Kasumi-1 (cell line): ENCODE measurements at places on chromosomes 4 and X.

GRCh38 chr4:36439556-36439955 is 158.1 kb downstream of the DTHD1 start:
- DNase-seq: no peak

DNA sequence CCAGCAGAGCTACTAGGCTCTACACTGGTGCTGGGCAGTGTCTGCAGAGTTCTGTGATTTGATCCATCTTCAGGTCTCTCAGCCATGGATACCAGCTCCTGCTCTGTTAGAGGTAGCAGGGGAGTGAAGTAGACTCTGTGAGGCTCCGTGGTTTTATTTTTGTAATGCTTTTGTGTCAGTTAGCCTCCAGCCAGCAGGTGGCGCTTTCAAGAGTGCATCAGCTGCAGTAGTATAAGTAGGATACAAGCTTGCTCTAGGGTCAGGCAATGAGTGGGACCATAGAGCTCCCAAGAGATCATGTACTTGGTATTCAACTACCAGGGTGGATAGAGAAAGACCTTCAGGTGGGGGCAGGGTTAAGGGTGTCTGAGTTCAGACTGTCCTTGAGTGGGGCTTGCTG is 362.5 kb upstream of the TRAM1L1 start:
- DNase-seq: no peak

GRCh38 chr4:174707051-174707676 is 121.9 kb downstream of the GLRA3 start:
- DNase-seq: no peak

GRCh38 chr4:20639346-20639745 is 60.9 kb upstream of the PACRGL start:
- DNase-seq: no peak

DNA sequence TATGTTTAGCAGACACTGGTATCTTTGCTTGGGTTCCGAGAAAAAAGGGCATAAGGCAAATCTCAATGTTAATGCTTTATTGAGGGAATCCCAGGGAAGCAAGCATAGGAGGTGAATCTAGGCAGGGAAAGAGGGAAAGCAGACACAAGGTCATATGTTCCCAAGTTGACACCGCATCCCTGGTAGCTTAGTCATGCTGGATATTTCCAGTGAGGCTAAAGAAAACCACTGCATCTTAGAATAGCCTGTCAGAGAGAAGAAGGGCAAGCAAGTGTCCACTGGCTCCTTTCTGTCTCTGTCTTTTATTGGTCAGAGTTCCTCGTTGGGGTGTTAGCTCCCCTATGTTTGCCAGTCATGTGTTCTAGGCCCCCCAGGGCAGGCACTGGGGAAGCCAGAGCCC is 104.7 kb downstream of the NKX6-1 start:
- no peak for DNase-seq

DNA sequence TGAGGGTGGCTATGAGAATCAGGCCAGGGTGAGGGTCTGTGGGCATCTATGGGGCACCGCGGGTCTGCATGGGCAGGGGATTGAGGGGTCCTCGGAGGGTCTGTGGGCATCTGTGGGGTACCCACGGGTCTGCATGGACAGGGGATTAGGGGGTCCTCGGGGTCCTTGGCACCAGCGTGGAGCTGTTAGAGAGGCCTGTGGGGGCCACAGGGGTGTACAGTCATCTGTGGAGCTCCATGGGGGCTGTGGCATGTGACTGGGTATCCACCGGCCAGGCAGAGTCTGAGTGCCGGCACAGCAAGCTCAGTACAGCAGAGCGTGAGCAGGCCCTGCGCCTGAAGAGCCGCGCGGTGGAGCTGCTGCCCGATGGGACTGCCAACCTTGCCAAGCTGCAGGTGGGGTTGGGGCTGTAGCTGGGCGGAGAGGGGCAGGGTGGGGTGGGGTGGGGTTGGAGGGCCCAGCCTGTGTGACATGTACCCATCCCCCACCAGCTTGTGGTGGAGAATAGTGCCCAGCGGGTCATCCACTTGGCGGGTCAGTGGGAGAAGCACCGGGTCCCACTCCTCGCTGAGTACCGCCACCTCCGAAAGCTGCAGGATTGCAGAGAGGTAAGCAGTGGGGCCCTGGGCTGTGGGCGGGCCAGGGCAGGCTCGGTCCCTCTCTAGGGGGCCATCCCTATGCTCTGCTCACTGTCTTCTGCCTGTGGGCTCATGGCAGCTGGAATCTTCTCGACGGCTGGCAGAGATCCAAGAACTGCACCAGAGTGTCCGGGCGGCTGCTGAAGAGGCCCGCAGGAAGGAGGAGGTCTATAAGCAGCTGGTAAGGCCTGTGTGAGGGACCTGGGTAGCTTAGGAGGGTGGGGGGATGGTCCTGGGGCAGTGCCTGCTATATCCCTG is 12.9 kb downstream of the CCDC22 start:
- no peak for DNase-seq

DNA sequence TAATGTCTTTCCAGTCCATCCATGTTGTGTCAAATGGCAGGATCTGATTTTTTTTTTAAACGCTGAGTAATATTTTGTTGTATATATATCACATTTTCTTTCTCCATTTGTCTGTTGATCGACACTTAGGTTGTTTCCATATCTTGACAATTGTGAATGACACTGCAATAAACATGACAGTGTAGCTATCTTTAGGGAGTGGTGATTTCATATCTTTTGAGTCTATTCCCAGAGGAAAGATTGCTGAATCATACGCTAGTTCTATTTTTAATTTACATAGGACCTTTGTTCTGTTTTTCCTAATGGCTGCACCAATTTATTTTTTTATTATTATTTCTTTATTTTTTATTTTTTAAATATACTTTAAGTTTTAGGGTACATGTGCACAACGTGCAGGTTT is 470.7 kb downstream of the CCSER1 start:
- DNase-seq: no peak

DNA sequence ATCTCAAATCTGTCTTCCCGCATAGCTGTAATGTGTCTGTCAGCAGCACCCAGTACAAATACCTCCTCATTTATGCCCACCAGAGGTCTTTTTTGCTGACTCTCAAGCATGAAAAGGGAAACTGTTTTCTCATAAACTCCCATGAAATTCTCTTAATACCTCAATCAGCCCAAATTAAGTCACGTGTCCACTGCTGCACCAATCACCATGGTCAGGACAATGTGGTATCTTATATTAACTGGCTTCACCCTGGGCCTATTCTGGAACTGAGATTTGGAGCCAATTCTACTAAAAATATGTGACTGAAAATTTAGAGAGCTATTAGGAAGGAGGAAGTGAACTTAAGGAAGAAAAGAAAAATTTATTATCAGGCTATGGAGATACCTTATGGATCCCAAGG is 58.4 kb downstream of the IL21 start:
- no peak for DNase-seq

GRCh38 chr4:139574641-139575040 is 18.6 kb upstream of the SETD7 start:
- DNase-seq: no peak

DNA sequence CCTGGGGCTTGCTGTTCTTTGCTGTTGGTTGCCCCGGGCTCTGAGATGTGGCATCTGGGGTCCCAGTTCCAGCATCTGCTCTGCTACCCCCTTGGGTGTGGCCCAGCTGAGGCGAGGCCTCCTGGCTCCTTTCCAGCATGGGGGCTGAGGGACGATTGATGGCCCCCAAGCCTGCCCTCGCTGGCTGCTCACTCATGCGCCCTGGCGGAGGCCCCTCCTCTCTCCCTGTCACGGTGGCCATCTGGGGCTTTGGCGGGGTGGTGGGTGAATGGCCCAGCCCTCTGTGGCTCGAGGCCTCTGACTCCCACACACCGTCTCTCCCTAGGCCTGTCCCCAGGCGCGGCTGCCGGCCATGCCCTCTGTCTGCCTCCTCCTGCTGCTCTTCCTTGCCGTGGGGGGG is 1.8 kb downstream of the PLXNA3 start:
- DNase-seq: no peak

DNA sequence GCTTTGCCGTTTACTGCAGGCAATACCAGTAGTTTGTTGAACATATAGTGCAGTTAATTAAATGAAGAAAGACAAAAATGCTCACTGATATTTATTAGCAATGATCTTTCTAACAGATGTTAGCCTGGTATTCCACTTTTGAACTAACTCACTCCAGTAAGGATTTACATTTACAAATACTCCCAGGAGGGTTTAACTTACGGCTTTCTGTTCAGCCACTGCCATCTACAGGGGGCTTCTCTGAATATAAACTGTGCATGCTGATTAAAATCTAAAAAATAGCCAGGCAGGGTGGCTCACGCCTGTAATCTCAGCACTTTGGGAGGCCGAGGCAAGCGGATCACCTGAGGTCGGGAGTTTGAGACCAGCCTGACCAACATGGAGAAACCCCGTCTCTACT is 2.2 kb upstream of the SRD5A3 start:
- no peak for DNase-seq

DNA sequence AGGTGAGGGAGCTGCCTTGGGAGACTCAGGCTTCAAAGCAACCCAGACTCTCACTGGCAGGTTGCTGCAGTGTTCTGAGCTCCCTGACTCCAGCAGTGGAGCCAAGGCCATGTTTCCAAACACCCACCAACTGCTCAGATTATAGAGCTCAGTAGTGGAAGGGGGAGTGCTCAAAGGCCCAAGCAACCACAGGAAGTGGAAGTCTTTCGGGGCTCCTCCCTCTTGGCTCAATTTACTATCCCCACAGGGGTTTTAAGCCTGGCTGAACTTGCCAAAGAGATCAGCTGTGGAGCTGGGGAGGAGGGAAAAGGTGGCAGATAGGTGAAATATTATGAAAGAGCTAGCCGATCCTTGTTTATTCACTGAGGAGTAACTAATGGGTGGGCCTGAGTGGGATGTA is 82.5 kb downstream of the HPRT1 start:
- DNase-seq: peak; percentile 62

- no peak for DNase-seq
These were observed 198.9 kb downstream of the ASMT start for GRCh38 chrX:1813809-1814208.

- DNase-seq: peak; percentile 73
These were observed 114.4 kb downstream of the NAA11 start for GRCh38 chr4:79211490-79211889.

DNA sequence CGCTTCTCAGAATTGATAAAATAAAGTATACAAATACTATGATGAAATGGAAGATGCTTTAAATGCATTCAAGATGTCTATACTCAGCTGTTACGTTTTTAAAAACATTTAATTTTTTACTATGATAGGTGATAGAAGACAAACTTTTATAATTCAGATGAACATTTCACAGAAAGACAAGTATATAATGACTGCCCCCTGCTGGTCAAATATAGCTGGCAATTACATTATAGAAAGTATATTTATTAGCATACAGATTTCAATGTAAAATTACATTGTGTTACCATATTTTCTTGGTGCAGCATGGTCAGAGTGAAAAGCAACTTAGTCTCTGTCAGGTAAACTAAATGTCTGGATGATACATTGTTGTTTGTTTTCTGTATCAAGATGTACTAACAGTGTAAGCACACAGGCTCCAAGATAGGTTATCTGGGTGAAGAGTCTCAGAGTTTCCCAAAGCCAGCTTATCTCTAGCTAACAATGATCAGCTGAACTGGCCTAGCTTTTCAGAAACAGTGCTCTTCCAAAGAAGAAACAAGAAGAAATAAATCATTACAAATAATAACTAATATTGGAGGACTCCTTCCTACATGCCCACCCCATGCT is 54.1 kb downstream of the SRPX start:
- peak; percentile 12 for DNase-seq
